OCI-LY7 (cell line): ENCODE measurements at places on chromosomes 4 and X.

- DNase-seq, result no peak
Observed at GRCh38 chrX:123219916-123220315, 35.8 kb downstream of the GRIA3 start.

GRCh38 chr4:8297141-8297601, 27.6 kb downstream of the HTRA3 start:
- DNase-seq, result no peak

DNA sequence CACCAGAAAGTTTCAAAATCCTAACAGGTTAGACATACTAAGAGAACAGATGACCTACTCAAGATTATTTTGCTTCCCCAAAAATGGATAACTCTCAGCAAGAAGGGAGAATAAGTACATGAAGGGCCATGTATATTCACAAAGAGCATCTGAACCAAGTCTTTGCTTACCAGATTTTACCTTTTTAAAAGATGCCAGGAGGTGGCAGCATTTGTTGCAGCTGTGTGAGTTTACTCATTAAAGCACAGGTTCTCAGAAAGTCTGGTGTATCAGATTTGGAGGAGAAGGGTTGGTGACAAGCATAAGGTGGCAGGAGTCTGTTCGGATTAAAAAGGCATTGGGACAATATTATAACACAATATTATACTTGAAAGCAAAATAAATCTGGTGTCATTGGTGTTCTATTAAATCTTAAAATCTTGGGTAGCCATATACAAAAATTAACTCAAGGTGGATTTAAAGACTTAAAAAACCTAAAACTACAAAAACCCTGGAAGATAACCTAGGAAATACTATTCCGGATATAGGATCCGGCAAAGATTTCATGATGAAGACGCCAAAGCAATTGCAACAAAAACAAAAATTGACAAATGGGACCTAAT, 51.3 kb upstream of the NFKB1 start:
- peak; percentile 68 for DNase-seq

DNA sequence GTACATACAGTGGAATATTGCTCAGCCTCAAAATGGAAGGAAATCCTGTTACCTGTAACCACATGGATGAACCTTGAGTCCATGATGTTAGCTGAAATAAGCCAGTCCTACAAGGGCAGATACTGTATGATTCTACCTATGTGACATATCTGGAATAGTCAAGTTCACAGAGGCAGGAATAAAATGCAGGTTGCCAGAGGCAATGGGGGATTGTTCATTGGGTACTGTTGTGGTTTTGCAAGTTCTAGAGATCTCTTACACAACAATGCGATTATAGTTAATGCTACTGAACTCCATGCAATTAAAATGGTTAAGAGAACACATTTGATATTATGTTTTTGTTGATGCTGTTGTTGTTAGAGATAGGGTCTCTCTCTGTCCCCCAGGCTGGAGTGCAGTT, 74.6 kb downstream of the SHROOM2 start:
- no peak for DNase-seq

- no peak for DNase-seq
Observed at GRCh38 chr4:37320513-37321235, 76.1 kb downstream of the NWD2 start.

- no peak for DNase-seq
Observed at GRCh38 chr4:122968227-122968812, 45.9 kb upstream of the NUDT6 start.

DNA sequence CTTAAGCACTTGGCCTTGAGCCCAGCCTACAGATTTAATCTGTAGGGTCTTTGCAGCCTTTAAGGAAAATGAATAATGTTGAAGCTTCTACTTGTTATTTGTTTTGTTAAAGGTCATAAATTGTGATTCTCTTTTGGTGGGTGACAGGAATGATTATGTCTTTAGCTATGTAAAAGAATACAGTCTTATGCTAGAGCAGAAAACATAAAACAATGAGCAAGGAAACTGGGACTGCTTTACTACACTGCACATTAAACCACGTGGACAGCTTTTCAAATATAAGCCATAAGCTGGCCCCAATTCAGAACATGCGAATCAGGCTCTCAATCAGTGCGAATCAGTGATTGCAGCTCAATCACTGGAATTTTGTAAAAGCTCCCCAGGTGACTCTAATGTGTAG, 40.9 kb upstream of the TBC1D19 start:
- DNase-seq, result no peak

- no peak for DNase-seq
Observed at GRCh38 chr4:125522992-125523391, 208.2 kb downstream of the FAT4 start.

DNA sequence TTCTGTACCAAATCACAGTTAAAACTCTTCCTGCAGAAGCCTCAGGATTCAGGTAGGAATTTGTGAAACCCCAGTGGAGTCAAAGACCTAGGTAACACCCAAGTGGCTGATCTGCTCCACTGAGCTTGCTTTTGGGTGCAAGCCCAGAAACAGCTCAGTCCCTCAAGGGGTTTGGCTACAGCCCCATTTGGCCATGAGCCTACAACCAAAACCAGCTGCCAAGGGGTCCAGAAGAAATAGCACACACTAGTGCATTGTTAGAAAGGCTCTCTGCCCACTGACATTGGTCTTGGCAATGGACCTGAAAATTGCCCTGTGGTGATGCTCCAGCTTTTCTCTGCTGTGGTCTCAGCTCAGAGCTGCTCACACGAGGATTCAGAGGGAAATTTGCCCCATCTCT, 577.4 kb upstream of the INTU start:
- no peak for DNase-seq

- DNase-seq, result no peak
Observed at GRCh38 chr4:6845027-6845426, 62.5 kb downstream of the KIAA0232 start.

DNA sequence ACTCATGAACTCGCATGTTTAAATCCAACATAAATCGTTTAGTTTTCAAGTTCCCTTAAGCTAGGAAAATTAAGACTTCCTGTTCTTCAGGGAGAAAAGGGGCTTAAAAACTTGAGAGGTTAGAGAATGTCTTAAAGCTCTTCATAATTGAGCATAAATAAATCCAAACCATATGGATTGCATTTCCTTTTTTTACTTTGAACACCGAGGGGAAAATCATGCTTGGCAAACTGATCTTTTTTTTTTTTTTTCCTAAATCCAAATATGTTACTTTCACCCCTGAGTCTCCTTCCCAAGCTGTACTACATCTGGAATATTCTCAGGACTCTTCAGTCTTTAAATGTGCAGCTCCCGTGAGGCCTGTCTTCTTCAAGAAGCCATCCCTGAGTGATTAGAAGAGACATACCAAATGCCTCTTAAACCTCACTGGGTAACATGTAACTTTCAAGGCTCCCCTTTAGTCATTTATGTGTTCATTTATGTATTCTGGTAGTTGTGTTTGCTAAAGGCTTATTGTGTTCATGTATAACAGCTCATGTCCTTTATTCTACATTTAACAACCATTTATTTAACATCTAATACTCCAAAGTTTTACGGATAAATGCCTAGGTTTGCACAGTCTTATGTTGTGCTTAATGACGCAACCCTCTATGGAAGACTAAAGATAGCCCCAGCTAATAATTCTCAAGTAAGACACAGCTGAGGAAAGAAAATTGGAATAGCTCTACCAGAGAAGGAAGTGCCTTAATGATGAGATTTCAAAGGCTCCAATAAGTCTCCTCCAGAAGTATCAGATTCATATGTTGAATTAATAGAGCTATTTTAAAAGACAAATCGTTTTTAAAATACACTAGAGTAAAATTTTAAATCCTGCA, 107.0 kb downstream of the AGTR2 start:
- no peak for DNase-seq

DNA sequence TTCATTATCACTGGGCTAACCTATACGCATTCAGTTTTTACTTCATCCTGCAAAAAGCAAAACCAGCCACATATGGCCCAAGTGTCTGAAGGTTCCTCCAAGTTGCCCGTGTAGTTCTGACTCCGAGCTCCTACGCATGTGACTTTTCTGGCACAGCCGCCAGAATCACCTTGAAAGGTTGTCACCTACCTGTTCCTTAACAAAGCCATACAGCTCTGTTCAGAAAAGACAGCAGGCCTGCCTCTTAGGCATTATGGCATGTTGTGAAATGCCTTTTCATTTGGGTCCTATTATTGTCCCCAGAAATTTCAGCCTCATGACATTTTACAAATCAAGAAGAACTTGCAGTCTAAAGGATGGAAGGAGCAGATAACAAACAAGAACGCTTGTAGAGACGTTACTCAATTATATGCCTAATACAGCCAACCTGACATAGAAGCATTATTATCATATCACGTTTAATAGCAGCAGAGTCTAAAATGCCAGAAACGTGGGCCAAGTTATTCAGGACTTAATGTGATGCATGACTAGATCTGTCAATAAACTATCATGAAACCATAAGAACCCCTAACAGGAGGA, 118.5 kb downstream of the RBM47 start:
- DNase-seq, result no peak

DNA sequence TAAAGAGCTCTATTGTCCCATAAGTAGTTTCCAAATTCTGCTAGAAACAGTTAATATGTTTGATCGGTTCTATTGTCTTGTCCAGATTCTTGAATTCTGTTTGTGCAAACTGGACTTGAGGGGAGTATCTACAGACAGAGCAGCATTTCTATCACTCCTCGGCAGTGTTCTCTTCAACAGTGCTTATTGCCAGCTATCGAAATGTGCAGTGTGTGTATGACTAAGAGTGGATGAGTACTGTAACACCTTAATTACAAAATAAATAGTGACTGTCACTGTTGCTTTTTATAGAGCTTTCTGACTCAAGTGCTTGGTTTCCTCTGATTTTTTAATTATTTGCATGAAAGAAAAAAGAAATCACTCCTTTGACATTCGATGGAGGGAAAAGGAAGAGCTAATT, 274.6 kb downstream of the RPA4 start:
- no peak for DNase-seq

DNA sequence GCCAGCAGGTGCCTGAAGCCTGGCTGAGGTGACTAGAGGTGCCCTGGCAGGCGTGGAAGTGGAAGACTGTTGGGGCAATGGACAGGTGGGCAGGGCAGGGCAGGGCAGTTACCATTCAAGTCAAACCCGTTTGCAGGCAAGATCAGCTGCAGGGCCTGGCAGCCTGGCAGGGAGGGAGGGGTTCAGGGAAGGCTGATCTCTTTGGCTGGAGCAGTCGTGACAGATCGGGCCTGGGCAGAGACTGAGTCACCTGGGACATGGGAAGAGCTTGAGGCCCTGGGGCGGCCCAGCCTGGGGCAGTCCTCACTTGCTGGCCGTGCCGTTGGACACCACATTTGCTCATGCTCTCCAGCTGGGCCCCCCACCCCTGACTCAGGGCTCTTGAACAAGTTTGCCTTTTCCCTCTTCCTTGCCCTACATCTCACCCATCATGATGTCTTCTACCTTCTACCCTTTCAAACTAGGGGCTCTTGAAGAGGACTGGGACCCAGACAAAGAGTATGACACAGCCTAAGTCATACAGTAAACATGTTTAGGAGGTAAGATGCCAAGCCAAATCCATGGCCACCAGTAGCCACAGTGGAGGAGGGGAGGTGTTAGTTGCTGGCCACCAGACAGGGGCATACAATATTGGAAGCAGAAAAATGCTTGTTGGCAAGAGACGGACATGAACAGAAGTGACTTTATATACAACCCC, 2.0 kb upstream of the ZNF185 start:
- no peak for DNase-seq

DNA sequence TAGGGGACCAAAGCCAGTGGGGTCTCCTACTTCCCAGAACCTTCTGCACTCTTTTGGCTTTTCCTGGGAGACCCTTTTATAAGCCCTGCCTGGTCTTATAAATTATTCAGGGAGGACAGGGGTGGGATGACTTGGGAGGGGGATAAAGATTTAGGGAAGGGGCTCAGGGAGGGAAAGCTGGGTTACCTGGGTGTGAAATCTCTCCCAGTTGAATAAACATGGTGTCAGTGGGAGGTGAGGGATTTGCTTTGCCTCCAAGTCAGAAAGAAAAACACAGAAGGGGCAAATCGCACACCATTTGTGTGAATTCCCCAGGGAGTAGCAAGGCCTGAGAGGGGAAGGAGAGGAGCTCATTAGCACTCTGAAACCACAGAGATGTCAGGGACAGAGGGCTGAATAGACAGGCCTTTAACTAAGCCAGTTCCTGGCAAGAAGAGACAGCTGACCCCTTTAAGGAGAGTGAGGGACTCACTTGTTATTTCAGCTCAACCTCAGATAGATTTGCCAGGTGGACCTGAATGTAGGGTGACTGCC, at the start of gene RIPPLY1:
Gene RIPPLY1 (minus strand): TSS at position 51 of the 534 bp plus-strand sequence. CDS start 54 bp downstream, outside the sequence.
- DNase-seq, result no peak

DNA sequence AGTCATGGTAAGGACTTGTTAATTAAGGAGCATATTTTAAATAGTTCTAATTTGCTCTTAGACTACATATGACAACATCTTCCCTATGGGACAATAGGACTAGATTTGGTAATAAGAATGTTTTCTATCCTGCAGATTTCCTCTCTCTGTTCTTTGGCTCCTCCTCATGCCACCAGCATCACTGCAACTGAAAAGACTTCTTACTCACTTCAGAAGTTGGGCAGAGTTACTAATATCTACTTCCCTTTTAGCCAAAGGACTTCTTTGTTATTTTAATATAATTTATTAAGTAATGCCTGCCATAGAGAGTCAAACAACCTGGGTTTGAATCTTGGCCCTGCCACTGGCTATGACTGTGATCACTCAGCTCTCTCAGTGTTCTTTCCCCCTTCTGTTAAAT, 16.4 kb downstream of the MMAA start:
- no peak for DNase-seq

GRCh38 chr4:70874268-70875156, 27.7 kb upstream of the MOB1B start:
- DNase-seq, result peak; percentile 65

DNA sequence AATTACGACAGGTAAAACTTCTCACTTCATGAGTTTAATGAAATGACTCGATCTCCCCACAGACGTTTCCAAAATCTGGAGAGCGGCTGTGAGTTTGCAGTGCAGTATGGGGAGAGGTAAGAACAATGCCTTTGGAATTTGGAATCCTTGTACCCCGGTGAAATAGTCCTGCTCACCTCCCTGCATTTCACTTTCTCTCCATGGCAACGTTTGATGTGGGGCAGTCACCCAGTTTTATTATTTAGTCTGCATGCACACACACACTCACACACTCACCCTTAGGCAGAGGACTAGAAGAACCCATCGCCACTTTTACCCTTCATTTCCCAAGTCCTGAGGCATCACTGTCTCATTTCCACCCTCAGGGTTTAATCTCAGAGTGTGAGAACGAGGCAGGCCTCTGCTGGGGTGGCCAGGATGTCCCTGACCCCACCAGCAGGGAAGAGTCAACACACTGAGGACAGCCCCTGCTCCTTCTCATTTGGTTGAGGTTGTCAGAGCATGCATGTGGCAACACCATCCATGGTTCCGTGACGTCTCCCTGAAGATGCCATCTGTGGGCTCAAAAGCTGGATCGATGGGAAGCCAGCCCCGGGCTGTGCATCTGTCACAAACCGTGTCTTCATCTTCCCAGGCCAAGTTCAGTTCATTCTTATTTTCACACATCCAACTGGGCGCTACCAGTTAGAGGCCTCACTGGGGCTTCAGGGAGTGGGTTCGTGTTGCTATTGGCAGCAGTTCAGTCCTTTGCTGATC, 119.8 kb upstream of the TRIM2 start:
- no peak for DNase-seq

- DNase-seq, result no peak
Observed at GRCh38 chr4:53959343-53960120, 104.9 kb downstream of the CHIC2 start.

- no peak for DNase-seq
Observed at GRCh38 chr4:138507522-138507921, 265.4 kb upstream of the SLC7A11 start.
